ENCODE measurements at places on chromosomes 5 and 9.

DNA sequence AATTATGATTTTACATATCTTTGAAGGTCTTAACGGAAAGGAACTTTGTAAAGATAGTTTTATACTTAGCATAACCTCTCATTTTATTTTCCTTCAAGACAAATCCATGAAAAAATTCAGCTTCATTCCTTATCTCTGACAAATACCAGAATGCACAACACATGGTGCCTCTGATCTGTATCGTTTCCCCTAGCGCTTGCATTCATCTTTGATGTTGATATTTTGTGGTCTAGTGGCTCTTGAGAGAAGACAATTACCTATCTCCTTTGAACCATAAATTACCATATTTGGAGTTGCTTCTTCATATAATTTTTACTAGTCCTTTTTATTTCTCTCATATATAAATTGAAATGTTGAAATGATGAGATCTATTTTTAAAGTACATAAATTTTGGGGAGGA lies 551.3 kb downstream of the PDE4D start:
- DNase-seq, result no peak

GRCh38 chr9:94983552-94983951 lies 257.1 kb downstream of the AOPEP start:
- DNase-seq, result no peak

DNA sequence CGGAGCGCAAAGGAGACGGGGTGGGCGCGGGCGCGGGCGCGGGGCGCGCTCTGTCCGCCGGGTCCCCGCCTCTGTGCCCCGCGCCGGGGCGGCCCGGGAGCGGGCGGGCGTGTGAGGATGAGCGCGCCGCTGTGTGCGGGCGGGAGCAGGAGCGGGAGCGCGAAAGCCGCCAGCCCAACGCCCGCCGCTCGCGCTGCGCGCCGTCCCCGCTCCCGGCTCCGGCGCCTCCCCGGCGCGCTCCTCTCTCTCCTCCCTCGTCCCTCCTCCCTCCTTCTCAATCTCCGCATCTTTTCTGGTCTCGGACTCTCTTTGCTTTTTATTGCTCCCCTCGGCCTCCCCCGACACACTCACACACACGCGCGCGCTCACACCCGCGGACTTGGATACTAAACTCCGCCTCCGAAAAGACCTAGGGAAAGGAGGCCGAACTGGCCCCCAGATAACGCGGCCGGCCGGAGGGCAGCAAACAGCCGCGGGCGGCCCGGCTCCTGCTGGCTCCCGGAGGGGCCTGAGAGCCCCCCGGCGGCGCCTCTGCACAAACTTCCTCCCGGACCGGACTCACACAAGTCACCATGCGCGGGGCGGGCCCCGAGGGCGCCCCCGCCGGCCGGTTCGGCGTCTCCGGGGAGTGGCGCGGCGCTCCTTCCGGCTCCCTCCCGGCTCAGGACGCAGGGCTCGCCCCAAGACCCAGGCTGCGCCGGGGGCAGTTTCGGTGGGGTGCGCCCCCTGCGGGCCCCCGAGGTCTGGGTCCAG lies at the start of gene FIBCD1:
TSS of gene FIBCD1 (minus strand) at position 596 of the 753 bp plus-strand sequence. CDS start 640 bp downstream, outside the sequence.
- peak; percentile 44 for DNase-seq

GRCh38 chr5:62560786-62561185 lies 17.8 kb upstream of the LRRC70 start:
- DNase-seq, result no peak

GRCh38 chr5:548256-548655 lies 24.0 kb upstream of the SLC9A3 start:
- no peak for DNase-seq
